Large intestine (tissue), 12 donors: ENCODE measurements at places on chromosomes 7 and 10. TPM values are rescaled to one million over a fixed set of nuclear protein-coding genes. Genes with fewer than 3 reads are reported as not detected.

DNA sequence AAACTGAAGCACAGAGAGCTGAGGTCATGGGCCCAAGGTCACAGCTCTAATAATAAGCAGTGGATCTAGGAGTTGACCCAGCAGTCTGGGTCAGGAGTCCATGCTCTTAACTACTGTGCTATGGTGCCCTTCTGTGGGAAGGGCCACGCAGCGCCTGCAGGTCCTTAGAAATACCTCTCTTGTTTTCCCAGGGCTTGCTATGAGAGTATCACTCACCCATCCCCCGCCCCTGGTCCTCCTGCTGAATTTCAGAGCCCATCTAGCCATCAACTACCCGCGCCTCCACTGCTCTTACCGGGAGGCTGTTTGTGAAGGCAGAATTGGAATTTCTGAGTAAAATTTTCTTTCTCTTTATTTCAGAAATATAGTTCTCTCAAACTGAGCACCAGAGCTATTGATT is 27.3 kb upstream of the CRHR2 start:
- no peak for DNase-seq

STEAP2 gene
- 19.2 TPM for polyA plus RNA-seq

FAM170B gene
- not detected for polyA plus RNA-seq

DNA sequence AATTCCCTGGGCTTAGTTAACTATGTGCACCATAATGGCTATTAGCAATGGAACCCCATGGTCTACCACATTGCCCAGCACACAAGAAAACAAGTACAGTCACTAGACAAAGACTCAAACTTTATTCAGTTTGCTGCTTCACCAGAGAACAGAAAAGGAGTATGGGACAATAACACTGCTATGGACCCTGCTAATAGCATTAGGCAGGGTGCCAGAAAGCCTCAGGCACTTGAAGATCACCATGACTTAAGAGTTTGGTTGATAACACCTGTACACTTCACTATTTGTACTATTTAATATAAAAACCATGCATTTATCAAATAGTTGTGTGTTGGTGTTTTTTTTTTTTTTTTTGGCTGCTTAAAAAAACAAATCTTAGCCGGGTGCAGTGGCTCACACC is 159.6 kb downstream of the KMT2E start:
- no peak for DNase-seq

ADCY1 gene
- 1.4 TPM for polyA plus RNA-seq

DNA sequence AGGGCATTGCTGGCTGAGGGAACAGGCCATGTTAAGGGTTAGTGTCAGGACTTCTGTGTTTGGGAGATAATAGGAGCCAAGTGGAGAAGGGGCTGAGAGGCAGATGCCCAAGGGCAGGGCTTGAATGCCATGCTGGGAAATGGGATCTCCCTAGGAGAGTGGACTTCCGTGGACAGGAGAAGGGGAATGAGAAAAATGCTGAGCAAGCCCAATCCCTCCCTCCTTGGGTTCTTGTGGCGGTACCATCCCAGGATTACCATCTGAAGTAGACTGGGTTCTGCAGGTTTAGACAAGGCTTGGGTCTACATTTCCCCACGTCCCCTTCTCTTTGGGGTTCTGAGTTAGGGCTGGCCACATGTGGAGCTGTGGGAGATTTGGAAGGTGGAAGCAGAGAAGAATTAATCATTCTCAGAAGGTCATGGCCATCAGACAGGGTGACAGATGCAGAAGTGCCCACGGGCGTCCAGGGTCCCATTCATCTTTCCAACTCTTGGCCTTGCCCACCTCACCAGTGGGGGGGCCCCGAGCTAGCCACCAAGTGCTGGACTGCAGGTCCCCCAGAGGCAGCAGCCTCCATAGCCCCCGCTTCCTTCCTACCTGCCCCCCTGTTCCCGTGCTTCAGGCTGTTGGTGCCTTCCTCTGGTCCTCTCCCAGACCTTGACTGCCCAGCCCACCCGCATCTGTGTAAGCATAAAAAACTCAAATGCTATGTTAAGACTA is 354.8 kb downstream of the RPS24 start:
- no peak for DNase-seq
